ENCODE measurements at places on chromosomes 2 and 18.

DNA sequence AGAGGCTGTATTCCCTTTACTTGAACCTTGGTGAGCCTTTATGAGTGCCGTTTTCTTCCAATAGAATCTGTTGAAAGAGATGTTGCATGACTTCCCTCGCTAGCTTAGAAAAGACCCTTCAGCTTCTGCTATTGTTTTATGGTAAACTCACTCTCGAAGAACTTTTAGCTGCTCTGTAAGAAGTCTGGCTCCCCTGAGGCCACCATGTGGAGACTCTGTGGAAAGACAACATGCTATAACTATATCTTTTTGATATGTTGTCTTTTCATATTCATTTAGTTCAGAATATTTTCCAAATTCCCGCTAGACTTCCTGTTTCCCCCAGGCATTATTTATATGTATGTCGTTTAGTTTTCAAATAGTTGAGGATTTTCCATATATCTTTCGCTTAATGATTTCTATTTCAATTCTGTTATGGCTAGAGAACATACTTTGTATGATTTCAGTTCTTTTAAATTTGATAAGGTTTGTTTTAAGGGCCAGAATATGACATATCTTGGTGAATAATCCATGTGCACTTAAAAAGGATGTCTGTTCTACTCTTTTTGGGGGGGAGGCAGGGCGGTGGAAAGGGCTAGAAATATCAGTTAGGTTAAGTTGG is 64.1 kb downstream of the PTPN4 start:
- H3K36me3 ChIP-seq = no peaks in the 10 kb centered on the region
- H3K4me3 ChIP-seq = no peak overlapping the region
- no peaks in the 10 kb centered on the region for H3K4me1 ChIP-seq
- no peaks in the 10 kb centered on the region for H3K27me3 ChIP-seq
- DNase-seq = no peak
- H3K27ac ChIP-seq = no peak overlapping the region

GRCh38 chr2:103028181-103028580 is 266.4 kb downstream of the TMEM182 start:
- no peak for DNase-seq
- no peak overlapping the region for H3K4me3 ChIP-seq

DNA sequence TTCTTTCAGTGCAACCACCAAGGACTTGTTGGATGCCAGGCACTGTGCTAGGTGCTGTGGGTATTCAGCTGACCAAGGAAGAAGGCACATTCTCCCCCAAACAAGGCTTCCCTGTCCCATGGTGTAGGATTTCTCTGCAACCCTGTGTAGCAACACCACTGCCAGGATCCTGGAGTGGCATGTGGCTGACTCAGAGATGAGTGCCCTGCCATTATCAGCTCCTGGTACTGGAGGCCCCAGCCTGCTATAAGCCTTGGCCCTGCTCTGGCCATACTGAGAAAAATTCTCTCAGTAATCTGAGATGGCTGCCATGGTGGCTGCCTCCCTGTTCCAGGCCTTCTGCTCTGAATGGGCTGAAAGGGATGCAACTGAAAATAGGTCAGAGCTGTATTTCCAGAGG is 4.3 kb downstream of the SMYD5 start:
- no peaks in the 10 kb centered on the region for H3K27me3 ChIP-seq
- DNase-seq = no peak
- H3K4me3 ChIP-seq = no peak overlapping the region

DNA sequence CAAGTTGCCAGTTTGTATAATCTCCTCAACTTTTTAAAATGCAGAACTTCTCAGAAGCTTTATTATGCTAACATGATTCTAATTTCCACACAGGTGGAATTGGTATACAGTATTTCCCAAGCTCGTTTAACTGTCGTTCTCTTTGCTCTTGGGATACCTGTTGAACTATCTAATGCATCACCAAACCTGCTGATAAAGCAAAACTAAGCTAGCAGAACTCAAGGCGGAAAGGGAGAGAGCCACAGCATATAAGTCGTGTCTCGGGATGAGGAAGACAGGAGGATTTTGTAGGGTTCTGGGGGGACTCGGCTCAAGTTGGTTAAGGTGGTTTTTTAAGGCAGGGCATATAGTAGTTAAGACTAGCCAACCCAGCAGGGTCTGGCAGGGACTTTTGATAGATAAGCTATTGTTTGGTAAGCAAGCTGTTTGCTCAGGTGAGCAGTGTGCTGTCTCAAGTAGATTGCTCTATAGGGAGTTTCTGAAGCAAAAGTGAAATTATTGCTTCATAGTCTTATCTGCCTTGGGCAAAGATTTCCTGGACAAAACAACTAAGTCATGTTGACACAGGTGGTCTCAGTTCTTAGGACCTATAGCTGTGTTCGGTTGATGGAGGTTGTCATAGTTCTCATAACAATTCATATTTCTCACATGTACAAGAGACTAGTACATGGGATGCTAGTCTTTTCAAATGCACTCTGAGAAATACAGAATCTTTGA is 28.2 kb upstream of the CHRNA1 start:
- no peak overlapping the region for H3K4me3 ChIP-seq
- DNase-seq = no peak
- H3K27ac ChIP-seq = no peak overlapping the region
- no peaks in the 10 kb centered on the region for H3K36me3 ChIP-seq
- no peaks in the 10 kb centered on the region for H3K4me1 ChIP-seq
- H3K27me3 ChIP-seq = no peaks in the 10 kb centered on the region

DNA sequence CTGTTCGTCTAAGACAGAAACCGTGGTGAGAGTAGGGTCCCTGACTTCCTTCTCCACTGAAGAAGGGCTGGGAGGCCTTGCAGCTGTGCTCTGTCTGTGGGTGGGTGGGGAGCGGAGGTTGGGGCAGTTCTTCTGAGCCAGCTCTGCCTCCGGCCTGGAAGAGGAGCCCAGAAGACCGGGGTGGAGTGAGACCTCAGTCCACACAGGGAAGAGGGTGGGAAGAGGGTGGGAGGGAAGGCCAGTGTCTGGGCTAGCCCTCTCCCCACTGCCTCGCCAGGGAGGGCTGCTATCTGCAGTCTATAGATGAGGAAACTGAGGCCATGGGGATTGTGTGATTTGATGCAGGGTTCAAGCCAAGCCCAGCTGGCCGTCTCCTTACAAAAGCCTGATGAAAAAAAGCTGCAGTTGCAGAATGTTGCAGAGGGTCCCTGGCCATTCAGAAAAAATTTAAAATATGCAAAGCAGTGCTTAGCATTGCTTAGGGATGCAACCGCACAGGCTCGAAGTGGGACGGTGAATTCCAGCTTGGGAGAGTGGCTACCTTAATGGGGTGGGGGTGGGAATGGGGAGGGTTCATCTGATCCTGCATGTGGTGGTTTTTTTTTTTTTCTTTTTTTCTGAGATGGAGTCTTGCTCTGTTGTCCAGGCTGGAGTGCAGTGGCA is 181.6 kb upstream of the HS6ST1 start:
- H3K27ac ChIP-seq = no peak overlapping the region
- no peaks in the 10 kb centered on the region for H3K27me3 ChIP-seq
- DNase-seq = peak; percentile 46
- H3K4me3 ChIP-seq = no peak overlapping the region

GRCh38 chr2:72082021-72082601 is 65.6 kb downstream of the CYP26B1 start:
- no peak overlapping the region for H3K4me3 ChIP-seq
- no peaks in the 10 kb centered on the region for H3K36me3 ChIP-seq
- H3K27me3 ChIP-seq = no peaks in the 10 kb centered on the region
- no peak for DNase-seq
- no peaks in the 10 kb centered on the region for H3K4me1 ChIP-seq

DNA sequence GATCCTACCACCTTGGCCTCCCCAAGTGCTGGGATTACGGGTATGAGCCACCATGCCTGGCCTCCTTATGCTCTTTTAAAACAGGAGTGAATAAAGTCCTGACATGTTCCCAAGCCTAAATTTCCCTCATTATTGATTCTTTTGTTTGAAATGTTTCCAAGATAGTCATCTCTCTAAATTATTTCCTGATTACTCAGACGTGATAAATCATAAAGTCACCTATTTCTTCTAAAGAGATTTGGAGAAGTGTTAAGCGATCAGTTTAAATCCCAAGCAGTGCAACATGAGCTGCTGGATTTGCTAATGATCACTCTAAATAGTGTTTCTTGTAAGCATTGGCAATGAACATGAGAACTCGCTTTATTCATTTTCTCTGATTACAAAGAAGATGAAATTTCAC is 51.8 kb downstream of the PMAIP1 start:
- H3K36me3 ChIP-seq = no peaks in the 10 kb centered on the region
- H3K4me3 ChIP-seq = no peak overlapping the region
- no peak overlapping the region for H3K27ac ChIP-seq
- H3K4me1 ChIP-seq = no peaks in the 10 kb centered on the region
